Activated naive CD4-positive, alpha-beta T cell treated with anti-CD3 and anti-CD28 coated beads for 36 hours (primary cell): ENCODE measurements at places on chromosomes 13 and 19. TPM values are rescaled to one million over a fixed set of nuclear protein-coding genes. Genes with fewer than 3 reads are reported as not detected.

ZDHHC20 gene
- 50.7 TPM for total RNA-seq

KCNN1 gene
- 0.30 TPM for total RNA-seq

GRCh38 chr19:53102756-53103233, 427 bp downstream of the ZNF160 start:
- H3K4me1 ChIP-seq, result peaks cover 25% of the 10 kb centered on the region
- H3K27ac ChIP-seq, result peak overlapping the region; percentile 84
- H3K36me3 ChIP-seq, result peaks cover 36% of the 10 kb centered on the region
- DNase-seq, result peak; percentile 50
- no peaks in the 10 kb centered on the region for H3K27me3 ChIP-seq

GALP gene
- not detected for total RNA-seq

CLEC11A gene
- 0.69 TPM for total RNA-seq

DNA sequence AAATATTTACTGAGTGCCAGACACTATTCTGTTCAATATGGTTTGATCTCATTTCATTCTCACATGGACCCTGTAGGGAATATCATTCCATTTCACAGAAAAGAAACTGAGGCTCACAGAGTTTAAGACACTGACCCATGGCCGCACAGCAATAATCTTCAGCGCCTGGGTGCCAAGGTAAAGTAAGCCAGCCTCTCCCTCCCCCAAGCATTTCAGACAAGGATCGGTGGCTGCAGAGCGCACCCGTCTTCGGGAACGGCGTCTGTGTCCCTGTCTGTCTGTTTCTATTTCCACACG, 4.3 kb upstream of the PDE4A start:
- H3K27ac ChIP-seq, result no peak overlapping the region
- H3K27me3 ChIP-seq, result peaks cover 35% of the 10 kb centered on the region
- H3K36me3 ChIP-seq, result no peaks in the 10 kb centered on the region
- H3K4me3 ChIP-seq, result peak overlapping the region; percentile 75
- peaks cover 48% of the 10 kb centered on the region for H3K4me1 ChIP-seq

GRCh38 chr13:102309110-102309509, 92.7 kb downstream of the FGF14 start:
- no peak overlapping the region for H3K4me3 ChIP-seq
- peaks cover 14% of the 10 kb centered on the region for H3K27me3 ChIP-seq
- H3K36me3 ChIP-seq, result no peaks in the 10 kb centered on the region
- DNase-seq, result no peak
- H3K4me1 ChIP-seq, result peaks cover 2% of the 10 kb centered on the region

DNA sequence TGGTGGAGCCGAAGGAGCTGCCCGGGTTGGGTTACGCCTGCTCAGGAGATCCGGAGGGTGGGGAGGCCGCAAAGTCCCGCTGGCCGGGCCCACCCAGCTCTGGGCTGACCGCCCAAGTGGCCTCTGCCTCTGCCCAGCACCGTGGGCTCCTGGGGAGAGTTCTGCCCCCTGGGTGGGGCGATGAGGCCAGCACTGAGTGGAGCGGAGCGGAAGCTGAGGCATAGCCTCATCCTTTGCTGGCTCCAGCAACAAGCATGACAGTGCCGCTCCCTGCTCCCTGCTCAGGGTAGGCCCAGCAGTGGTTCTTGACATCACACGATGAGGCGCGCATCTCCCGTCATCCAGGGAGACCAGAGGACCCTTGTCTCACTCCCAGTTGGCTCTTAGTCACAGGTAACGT, 22.5 kb downstream of the CCDC8 start:
- no peak overlapping the region for H3K4me3 ChIP-seq
- no peak for DNase-seq
- H3K27me3 ChIP-seq, result no peaks in the 10 kb centered on the region
- peaks cover 1% of the 10 kb centered on the region for H3K4me1 ChIP-seq

GRCh38 chr19:46661735-46662592, 982 bp upstream of the DACT3 start:
- peak overlapping the region; percentile 75 for H3K4me3 ChIP-seq
- peaks cover 14% of the 10 kb centered on the region for H3K27me3 ChIP-seq
- no peaks in the 10 kb centered on the region for H3K36me3 ChIP-seq
- DNase-seq, result peak; percentile 89
- H3K27ac ChIP-seq, result no peak overlapping the region

GRCh38 chr19:1125601-1126467, 22.0 kb downstream of the GPX4 start:
- H3K27me3 ChIP-seq, result no peaks in the 10 kb centered on the region
- peaks cover 44% of the 10 kb centered on the region for H3K36me3 ChIP-seq
- DNase-seq, result no peak
- H3K4me1 ChIP-seq, result peaks cover 23% of the 10 kb centered on the region

DNA sequence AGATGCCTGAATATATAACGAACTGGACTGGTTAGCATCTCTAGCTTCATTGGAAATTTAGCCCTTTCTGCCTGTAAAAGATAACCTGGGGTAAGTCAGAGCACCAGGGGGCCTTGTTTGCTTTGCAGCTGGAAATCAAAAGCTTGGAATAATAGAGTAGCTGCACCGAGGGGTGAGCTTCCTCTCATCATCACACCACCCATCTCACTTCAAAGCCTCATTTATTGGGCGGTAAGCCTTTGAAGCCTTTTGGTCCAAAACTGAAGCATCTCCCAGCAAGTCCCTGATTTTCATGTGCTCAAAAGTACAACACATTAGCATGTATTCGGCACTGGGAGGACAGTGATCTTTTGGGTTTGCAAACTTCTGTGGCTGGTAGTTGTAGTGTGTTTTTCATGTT, 405.1 kb downstream of the FOXO1 start:
- no peaks in the 10 kb centered on the region for H3K36me3 ChIP-seq
- H3K4me1 ChIP-seq, result peaks cover 7% of the 10 kb centered on the region
- no peaks in the 10 kb centered on the region for H3K27me3 ChIP-seq
- no peak for DNase-seq
- H3K4me3 ChIP-seq, result no peak overlapping the region

DNA sequence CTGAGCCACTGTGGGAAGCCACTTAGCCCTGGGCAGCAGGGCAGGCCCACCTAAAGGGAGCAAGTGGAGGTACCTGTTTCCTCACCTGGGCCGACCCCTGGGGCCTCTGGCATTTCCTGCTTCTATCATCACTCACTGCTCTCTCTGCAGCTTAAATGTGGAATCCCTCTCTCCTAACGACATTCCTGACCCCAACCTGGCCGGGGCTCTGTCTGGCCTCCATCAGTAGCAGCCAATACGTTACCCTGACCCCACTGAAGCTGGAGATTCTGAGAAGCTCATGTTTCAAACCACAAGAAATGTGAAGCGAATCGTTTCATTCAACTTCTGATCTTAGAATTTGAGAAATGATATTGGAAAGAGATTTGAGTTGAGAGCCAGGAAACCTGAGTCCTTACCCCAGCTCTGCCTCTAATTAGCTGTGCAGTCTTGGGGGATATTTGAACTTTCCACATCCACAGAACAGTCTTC, 39.9 kb downstream of the DOCK9 start:
- H3K27ac ChIP-seq, result no peak overlapping the region
- H3K36me3 ChIP-seq, result peaks cover 15% of the 10 kb centered on the region
- peaks cover 20% of the 10 kb centered on the region for H3K4me1 ChIP-seq
- no peak for DNase-seq

DNA sequence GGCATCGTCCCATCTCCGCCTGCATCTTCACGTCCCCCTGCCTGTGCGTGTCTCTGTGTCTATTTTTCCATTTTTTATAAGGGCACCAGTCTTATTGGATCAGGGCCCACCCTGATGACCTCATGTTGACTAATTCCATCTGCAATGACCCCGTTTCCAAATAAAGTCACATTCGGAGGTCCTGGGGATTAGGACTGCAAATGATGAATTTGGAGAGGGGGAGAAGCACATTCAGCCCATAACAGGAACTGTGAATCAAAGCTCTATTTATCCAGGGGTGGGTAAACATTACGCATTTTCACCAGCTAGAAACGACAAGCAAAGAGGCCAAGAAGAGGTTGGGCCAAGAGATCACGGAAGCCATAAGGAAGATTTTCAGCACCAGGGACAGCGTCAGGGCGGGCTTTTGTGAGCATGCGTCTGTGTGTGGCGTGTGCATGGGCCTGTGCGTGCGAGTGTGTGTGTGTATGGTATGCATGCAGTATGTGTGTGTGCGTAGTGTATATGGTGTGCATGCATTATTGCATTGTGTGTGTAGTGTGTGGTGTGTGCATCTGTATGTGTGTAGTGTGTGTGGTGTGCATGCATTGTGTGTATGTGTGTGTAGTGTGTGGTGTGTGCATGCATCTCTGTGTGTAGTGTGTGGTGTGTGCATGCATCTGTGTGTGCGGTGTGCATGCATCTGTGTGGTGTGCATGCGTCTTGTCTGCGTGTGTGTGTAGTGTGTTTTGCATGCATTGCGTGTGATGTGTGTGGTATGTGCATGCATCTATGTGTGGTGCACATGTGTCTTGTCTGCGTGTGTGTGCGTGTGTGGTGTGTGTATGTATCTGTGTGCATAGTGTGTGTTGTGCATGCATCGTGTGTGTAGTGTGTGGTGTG, 19.6 kb downstream of the CELF5 start:
- H3K36me3 ChIP-seq, result no peaks in the 10 kb centered on the region
- no peak overlapping the region for H3K4me3 ChIP-seq
- H3K27me3 ChIP-seq, result no peaks in the 10 kb centered on the region
- DNase-seq, result peak; percentile 73

CEACAM1 gene
- total RNA-seq, result 3.1 TPM

CEACAM4 gene
- total RNA-seq, result not detected

DNA sequence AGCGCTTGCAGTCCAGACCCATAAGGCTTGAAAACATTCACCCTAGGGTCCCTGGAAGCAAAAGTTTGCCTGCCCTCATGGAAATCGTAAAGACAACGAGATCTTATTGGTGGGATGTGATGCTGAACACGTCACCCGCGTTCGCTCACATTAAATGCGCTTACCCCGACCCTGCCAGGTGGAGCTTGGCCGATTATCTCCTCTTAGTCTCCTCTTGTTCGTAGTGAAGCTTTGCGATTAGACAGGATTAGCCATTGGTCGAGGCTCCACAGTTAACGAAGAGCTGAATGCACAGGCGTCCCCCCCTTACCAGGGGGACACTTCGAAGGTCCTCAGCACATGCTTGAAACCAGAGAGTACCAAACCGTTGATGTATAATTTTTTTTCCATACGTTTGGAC, 16.0 kb upstream of the KDM4B start:
- no peak overlapping the region for H3K4me3 ChIP-seq
- H3K4me1 ChIP-seq, result no peaks in the 10 kb centered on the region
- no peak overlapping the region for H3K27ac ChIP-seq
- H3K36me3 ChIP-seq, result peaks cover 66% of the 10 kb centered on the region

DNA sequence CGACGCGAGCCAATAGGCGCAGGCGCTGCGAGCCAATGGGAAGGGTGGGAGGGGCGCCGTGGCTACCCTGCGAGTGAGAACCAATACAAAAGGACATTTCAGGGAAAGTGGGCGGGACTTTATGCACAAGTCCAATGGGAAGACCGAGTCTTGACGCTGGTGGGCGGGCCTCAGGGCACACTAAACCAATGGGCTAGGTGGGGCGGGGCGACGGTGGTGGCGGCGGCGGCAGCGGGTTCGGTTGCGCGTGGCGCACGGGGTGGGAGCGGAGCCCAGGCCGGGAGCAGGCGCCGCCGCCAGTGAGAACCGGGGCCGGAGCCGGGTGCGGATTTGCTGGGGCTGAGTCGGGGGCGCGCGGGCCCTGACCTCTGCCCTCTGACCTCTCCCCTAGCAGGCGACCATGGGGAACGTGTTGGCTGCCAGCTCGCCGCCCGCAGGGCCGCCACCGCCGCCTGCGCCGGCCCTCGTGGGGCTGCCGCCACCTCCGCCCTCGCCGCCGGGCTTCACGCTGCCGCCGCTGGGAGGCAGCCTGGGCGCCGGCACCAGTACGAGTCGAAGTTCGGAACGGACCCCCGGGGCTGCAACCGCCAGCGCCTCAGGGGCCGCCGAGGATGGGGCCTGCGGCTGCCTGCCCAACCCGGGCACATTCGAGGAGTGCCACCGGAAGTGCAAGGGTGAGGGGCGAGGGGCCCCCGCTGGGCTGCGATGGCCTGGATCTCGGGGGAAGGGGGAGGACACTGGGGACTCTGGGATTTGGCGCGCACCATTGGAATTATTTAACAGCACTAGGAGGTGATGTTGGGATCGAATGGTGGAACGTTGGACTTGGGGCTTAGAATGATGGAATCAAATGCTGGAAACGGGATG, at the start of gene TOMM40:
TSS of gene TOMM40 (plus strand) at position 239 of the 867 bp plus-strand sequence. CDS start at position 401, 162 bp downstream.
- DNase-seq, result peak; percentile 22
- H3K4me3 ChIP-seq, result peak within 1 kb of the TSS; percentile 85
- no peaks in the 10 kb centered on the region for H3K27me3 ChIP-seq
- H3K27ac ChIP-seq, result peak within 1 kb of the TSS; percentile 94

OSCAR gene
- total RNA-seq, result 0.17 TPM

LSR gene
- 8.2 TPM for total RNA-seq

DNA sequence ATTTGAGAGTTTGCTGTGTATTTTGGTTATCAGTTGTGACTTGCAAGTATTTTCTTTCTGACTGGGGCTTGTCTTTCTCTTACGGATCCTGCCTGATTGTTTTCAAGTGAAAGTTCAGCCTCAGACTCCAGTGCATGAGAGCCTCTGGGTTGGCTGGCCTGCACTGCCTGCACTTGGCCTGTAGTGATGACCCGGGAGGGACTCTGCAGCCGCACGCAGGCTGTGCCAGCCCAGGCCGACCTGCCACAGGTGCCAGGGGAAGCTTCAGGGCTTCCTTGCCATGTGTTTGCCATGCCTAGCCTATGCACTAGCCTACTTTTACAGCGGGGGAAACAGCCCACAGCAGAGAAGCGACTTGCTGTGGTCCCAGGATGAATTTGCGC, 77.0 kb downstream of the KDM4B start:
- no peak for DNase-seq
- H3K27ac ChIP-seq, result no peak overlapping the region
- no peaks in the 10 kb centered on the region for H3K36me3 ChIP-seq
- no peaks in the 10 kb centered on the region for H3K27me3 ChIP-seq

- DNase-seq, result peak; percentile 37
- no peak overlapping the region for H3K27ac ChIP-seq
- H3K27me3 ChIP-seq, result no peaks in the 10 kb centered on the region
- peaks cover 24% of the 10 kb centered on the region for H3K36me3 ChIP-seq
- peaks cover 15% of the 10 kb centered on the region for H3K4me1 ChIP-seq
Measured at GRCh38 chr19:12112701-12113100, 27.4 kb downstream of the ZNF20 start.

TMPRSS9 gene
- not detected for total RNA-seq

CAPN12 gene
- total RNA-seq, result 2.2 TPM

DNA sequence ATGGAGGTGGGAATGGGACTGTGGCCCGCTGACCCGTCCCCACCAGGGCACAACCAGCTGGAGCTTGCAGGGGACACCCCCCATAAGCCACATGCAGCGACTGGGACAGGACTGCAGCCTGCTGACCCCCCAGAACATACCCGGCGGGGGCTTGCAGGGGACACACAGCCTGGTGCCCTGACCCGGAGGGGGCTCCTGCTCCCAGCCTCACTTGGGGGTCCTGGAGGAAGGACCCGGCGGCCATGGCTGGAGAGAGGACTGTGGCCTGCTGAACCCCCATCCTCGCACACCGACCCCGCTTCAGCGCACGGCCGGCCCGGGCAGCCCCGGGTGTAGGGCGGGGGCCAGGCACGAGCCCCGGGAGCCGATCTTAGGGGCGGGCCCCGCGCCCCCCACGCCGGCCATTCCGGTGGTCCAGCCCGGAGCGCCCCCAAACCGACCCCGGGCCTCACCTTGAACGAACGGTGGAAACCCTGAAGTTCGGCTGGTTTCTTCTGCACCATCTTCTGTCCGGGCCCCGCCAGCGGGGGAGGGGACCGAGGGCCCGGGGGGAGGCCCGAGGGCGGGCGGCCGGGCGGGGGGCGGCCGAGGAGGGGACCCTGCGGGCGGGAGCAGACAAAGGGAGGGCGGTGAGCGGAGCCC, 574 bp downstream of the MKNK2 start:
- H3K27ac ChIP-seq, result peak overlapping the region; percentile 90
- peaks cover 49% of the 10 kb centered on the region for H3K4me1 ChIP-seq
- no peak for DNase-seq
- H3K36me3 ChIP-seq, result peaks cover 7% of the 10 kb centered on the region

- H3K27me3 ChIP-seq, result peaks cover 5% of the 10 kb centered on the region
- H3K4me1 ChIP-seq, result no peaks in the 10 kb centered on the region
- no peak overlapping the region for H3K4me3 ChIP-seq
- no peak overlapping the region for H3K27ac ChIP-seq
Measured at GRCh38 chr13:80262051-80262695, 78.8 kb downstream of the SPRY2 start.
